Tongue (tissue), 3 donors: ENCODE measurements at places on chromosomes 2 and 18. TPM values are rescaled to one million over a fixed set of nuclear protein-coding genes. Genes with fewer than 3 reads are reported as not detected.
A peak's percentile ranks its signal among the peaks of the same experiment; 100 is the strongest.

SRD5A2 gene
- total RNA-seq: 0.10 TPM

- no peak for DNase-seq
Measured at GRCh38 chr18:34023471-34023870, 201.2 kb downstream of the NOL4 start.

DNA sequence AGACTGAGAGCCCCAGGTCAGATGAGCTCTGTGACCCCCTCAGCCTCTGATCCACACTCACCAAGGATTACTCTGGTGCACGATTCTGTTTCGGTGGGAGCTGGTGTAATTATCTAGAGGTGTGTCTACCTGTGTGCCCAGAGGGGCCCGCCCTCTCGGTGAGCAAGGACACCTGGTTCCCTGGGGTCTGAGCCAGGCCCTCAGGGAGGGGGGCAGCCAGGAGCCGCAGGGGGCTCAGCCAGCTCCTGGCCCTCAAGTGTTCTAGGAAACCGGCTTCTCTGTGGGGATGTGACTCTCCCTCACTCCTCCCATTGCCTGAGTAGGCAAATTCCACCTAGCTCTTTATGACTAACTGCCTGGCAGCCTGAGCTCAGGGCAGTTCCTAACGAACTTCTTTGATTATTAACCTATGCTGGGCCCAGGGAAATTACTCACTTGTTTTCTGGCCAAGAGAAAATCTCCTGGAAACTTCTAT, 17.4 kb downstream of the AGAP1 start:
- DNase-seq: no peak

ALPP gene
- not detected for total RNA-seq

GRCh38 chr2:128534688-128535392, 216.2 kb upstream of the HS6ST1 start:
- no peak for DNase-seq

SPP2 gene
- total RNA-seq: not detected

- DNase-seq: no peak
Measured at GRCh38 chr18:57436191-57436964, 1.2 kb downstream of the ONECUT2 start.

GRCh38 chr2:42547014-42547413, 21.4 kb upstream of the MTA3 start:
- DNase-seq: no peak

PROKR1 gene
- 1.0 TPM for total RNA-seq

DNA sequence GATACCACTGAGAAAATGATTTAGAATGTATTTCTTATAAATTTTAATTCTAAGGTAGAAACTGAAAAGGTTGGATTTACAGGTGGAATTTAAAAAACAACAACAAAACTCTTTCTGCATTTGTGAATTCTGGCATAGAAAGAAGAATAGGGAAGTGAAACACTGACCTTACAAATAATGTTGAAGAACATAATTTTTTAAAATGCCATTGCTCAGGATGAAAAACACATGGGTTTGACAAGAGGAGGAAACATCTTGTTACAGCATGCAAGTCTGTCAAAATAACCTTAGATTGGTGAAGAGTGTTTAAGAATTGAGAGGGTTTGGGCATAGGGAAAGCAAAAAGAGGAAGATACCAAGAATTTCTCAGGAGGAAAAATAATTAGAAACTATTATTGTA, 184.3 kb downstream of the UBE2E3 start:
- no peak for DNase-seq

MC4R gene
- total RNA-seq: 0.21 TPM

DNA sequence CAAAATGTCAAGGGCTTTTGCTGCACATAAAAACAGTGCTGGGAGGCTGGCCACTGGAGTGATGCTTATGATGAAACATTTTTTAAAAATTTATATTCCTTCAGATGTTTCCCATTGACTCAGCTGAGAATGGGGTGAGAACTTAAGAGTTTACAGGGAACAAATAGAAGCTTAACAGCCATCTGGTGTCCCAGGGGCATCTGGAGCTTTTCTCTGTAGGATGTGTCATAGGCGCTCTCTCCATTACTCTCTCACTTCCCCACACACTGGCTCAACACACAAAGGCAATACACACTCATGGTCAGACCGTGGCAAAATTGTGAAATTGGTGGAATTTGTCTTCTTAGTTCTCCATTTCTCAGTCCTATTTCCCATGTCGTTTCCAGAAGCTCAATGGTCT, 783.1 kb upstream of the LRRTM1 start:
- no peak for DNase-seq

INHA gene
- 1.5 TPM for total RNA-seq

DNA sequence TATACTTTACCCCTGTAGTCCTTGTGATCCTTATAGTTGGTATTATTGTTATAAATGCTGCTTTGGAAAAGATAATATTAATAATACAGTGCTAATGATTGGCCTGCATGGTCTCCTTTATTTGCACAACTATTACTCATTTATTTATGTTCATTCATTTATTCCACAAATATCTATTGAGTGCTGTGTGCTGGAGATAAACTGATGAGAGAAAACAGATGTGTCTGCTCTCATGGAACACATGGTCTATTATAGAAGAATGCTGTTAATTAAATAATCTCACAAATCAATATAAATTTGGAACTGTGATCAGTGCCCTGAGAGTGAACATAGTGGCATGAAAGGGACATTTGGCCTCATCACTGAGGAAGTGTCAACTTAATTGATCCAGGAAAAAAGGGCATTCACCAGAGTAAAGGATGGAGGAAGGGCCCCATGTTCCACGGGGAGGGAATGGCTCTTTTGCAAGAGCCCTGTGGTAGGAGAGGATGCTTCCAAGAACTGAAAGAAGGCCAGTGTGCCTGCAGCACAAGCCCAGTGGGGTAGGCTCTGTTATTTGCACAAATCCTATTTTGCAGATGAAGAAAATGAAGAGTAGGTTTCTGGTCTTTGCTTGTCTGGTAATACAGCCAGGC, 91.5 kb upstream of the STK39 start:
- DNase-seq: no peak

- no peak for DNase-seq
Measured at GRCh38 chr2:188415754-188416083, 124.0 kb downstream of the GULP1 start.

GRCh38 chr18:1466035-1466434, 561.4 kb downstream of the ADCYAP1 start:
- no peak for DNase-seq

DNA sequence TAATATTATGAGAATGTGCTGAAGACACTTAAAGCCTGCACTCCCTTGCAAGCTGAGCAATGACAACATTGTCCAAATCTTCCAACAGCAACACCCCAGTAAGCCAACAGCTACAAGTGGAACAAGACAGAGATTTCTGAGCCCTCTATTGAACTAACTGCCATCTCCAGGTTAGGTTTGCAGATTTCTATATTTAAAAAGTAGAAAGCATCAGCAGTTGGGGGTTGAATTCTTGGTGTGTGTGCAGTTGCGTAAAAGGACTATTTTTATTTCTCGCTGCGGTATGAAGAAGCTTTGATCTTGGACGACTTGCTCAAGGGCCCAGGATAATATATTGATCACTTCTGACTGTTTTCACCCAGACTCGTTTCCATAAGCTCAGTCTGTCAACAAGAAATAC, 106.2 kb upstream of the ZFP36L2 start:
- no peak for DNase-seq

KLHL41 gene
- total RNA-seq: 2,840 TPM

DNA sequence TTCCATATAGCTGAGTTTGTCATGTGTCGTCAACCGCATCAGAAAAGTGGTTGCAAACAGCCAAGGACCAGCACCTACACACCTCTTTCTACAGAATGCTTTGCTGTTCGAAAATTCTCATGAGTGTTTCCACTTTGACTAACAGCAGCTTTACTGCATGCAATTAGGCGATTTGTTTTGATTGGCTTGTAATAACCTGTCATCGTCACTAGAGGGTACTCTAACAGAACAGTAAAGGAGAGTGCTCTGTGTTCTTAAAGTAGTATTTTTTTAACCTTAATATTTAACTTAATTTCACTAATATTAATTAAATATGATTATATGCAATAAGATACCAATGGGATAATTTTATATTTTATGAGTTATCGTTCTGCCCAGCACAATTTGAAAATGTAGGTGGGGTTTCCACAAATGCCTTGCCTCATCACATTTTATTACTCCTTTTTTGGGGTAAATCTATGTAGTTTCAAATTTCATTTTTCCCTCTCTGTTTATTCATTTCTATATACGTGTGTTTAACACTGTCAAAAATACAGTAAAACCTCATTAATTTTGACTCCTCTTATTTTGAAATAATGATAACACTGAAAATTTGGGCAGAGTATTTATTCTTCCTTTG, 502.2 kb downstream of the NRXN1 start:
- DNase-seq: peak; percentile 64

DNA sequence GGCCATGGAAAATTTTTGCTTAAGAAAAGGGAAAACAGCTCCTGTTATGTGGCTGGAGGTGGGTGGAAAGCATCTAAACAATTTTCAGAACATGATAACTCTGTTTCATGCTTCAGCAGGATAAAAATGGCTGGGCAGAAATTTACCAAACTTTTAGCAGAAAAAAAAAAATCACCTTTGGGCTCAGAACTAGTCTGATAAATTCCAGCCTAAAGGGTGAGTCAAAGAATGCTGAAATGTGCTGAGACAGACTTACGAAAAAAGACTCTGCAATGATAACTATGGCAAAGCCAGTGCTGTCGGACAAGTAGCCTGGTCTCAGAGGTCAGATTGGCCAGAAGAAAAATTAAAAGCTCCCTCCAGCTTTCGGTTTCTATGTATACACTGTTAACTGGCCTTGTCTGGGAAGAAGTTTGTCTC, 123.6 kb downstream of the LRATD1 start:
- DNase-seq: no peak

DNA sequence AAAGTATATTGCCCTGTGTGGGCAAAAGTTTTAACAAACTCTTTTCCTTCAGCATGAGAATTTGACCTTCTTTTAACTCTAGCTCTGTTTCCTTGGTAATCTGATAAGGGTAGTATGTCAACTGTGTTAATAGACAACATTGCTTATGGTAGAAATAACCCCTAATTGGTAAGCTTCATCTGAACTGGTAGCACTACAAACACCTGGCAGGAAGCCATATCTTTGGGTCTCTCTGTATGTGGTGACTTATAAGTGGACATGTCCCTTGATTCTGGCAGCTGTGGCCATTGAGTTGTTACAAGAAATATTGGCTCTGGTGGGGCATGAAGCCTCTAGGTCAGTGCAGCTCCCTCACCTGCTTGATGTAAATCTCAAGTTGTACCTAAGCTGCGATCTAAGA, 46.9 kb downstream of the MBD5 start:
- DNase-seq: no peak

SLC4A1AP gene
- total RNA-seq: 29.7 TPM

CD207 gene
- not detected for total RNA-seq

MYO7B gene
- 1.5 TPM for total RNA-seq

DNA sequence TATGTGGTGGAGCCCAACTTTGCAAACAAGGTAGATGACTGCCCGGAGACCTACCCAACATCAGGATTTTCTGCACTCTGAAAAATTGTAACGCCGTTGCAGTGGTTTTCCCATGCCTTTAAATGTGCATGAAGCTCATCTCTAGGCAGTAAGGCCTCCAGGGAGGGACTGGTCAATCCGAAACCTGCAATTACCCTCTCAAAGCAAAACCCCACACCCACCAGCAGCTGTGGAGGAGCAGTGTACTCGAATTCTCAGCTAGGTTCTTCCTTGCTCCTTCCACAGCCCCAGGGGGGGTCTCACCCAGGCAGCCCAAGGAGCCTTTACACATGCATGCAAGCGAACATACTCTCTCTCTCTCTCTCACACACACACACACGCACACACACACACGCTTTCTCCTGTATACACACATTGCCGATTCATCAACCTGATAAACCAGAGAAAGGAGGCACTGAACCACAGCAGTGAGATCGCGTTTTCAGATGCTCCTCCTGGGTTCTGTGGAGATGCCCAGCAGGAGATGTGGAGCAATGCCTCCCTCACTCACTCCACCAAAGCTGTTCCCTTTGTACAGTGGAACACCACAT, 109.2 kb downstream of the VIT start:
- DNase-seq: no peak

- no peak for DNase-seq
Measured at GRCh38 chr2:22449696-22450095, 935.3 kb upstream of the KLHL29 start.

DNA sequence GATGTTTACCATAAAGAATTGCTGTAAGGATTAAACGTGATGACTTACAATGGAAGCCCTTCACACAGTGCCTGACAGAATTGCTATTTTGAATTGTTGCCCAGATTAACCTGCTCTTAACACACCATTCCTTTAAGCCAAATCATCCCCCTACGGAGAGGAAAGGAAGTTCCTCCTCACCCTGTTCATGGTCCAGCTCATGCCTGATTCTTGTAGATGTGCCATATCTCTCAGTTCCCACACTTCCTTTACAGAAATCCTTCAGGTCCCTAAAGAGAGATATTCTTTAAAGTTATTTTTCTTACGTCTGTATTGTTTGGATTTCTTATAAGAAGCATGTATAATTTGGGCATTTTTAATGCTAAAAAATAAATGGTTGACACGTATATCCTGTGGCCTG, 127.5 kb upstream of the DAPL1 start:
- peak; percentile 53 for DNase-seq

GRCh38 chr2:6073191-6074088, 381.3 kb downstream of the SOX11 start:
- DNase-seq: peak; percentile 78

- no peak for DNase-seq
Measured at GRCh38 chr2:177467646-177468045, 75.1 kb downstream of the AGPS start.

GRCh38 chr2:37156071-37156856, 516 bp downstream of the EIF2AK2 start:
- peak; percentile 75 for DNase-seq

- no peak for DNase-seq
Measured at GRCh38 chr2:188285774-188286173, 5.9 kb upstream of the GULP1 start.

TRABD2A gene
- total RNA-seq: not detected

ACMSD gene
- not detected for total RNA-seq

LIMS4 gene
- total RNA-seq: 1.0 TPM
